ENCODE measurements at places on chromosomes 7 and 10.

- no peak for DNase-seq
Observed at GRCh38 chr7:5228066-5228465, 38.0 kb downstream of the WIPI2 start.

GRCh38 chr7:78013386-78013785 lies 214.8 kb downstream of the PHTF2 start:
- no peak for DNase-seq

DNA sequence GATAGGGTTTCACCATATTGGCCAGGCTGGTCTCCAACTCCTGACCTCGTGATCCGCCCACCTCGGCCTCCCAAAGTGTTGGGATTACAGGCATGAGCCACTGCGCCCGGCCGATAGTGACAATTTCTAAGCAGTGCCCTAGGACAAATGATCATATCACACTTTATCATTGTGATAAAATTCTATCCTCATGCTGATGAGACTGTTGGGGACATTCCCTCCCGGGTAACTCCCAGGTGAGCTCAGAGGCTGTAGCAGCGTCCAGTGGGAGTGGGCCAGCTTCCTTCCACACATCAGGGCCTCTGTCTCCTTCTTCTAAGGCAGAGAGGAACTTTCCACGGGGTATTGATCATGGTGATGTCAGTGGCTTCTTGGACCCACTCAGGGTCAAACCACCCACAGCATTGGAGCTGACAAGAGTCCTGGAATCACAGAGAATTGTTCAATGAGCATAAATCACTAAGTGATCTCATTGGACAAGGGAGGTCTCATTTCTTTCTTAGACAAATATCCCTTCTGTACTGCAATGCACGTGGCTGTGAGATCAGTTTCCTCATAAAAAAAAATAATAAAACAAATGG lies 256.1 kb downstream of the KLF6 start:
- no peak for DNase-seq

DNA sequence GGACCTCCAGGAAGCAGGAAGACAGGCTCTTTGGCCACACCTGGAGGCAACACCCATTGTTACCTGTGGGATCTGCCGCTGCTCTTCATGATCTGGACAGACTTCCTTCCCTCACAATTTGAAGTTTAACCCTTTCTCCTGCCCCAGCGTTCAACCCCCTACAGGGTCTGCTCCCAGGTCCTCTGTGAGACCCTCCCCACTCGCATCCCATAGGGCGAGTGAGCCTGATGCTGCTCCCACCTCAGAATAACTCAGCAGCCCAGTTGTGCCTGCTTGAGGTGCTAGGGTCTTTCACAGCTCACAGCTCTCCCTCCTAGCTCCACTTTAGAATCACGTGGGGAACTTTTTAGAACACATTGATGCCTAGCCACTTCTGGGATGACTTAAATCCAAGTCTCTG lies 61.8 kb upstream of the C10orf90 start:
- no peak for DNase-seq

DNA sequence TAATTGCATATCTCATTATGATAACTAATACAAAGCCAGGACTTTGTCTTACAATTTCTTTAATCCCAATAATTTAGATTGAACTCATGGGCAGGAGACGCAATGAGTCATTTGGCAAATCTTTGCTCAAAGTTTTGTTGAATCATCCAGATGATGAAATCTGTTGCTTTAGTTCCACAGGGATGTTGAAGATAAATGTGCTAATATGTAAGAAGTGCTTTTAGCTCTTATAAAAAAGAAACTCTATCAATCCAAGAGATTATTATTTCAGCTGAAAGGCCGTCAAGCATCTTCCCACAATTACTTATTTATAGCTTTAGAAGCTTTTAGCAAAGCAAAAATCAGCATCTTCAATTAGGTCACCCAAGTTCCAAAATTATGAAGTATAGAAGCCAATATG lies 36.8 kb upstream of the ANK3 start:
- DNase-seq, result no peak

GRCh38 chr10:22874189-22874854 lies 53.5 kb upstream of the ARMC3 start:
- peak; percentile 18 for DNase-seq

- DNase-seq, result no peak
Observed at GRCh38 chr7:100692578-100692961, 1.5 kb downstream of the GIGYF1 start.

DNA sequence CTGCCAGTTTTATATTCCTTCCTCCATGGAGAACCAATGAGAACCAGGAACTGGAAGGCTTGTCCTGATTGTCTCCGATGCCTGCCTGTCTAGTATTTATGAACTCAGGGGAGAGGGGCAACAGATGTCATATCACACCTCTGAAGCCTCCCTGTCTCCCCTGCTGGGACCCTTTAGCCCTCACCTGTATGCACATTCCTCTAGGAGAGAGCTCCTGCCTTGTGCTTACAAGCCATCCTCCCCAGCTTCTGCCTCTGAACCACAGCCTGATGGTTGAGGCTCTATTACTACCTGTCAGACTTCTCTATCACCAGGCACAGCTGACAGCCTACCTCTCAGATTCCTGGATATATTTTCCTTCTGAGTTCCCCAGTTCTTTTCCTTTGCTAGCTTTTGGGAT lies 5.9 kb upstream of the FAM131B start:
- DNase-seq, result no peak

GRCh38 chr10:42734536-42734935 lies 48.1 kb upstream of the BMS1 start:
- no peak for DNase-seq

DNA sequence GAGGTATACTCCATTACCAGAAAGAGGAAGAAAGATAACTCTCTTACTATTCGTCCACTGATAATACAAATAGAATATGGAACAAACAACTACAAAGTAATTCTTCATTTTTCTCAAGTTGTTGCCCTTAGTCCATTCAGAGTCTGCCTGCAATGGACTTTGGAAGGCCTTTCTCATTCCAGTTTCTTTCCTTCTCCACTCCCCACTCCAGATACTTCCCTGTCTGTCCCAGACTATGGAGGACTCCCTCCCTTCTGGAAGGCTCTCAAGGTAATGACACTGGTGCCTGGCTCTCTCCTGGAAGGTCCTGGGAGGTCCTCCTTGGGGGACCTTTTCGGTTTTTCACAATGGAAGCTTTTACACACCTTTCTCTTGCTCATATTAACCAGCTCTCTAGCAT lies 167.8 kb downstream of the SDHAF3 start:
- DNase-seq, result no peak

- DNase-seq, result no peak
Observed at GRCh38 chr7:1895664-1896515, 225.8 kb downstream of the ELFN1 start.

DNA sequence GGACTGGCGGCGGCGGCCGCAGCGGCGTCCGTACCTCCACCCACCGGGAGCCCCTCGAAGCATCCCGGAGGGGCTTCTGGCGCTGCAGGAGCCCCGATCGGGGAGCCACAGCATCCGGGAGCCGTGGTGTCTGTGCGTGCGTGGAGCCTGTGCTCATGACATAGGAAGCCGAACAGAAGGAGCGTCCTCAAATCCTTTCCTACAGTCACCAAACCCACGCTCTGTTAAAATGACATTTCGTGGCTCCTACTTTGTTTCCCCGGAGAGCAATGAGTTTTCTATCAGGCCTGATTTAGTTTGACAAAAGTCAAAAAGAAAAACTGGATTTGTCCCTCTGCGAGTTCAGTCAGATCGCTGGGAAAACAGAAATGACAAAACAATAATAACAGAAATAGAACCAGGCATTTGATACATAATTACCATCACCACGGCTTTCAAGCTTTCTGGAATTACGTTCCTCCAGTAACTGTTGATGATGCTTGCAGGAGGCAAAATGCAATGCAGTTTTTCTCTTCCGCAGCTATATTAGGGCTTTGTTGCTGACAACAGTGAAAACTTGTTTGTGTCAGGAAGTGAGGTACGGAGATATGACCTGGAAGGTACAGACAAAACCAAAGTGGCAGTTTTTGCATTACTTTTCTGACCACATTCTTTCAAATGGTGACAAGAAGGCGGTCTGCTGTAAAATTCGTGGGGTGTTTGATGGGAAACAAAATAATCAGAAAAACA lies 219.3 kb upstream of the MKLN1 start:
- DNase-seq, result no peak

DNA sequence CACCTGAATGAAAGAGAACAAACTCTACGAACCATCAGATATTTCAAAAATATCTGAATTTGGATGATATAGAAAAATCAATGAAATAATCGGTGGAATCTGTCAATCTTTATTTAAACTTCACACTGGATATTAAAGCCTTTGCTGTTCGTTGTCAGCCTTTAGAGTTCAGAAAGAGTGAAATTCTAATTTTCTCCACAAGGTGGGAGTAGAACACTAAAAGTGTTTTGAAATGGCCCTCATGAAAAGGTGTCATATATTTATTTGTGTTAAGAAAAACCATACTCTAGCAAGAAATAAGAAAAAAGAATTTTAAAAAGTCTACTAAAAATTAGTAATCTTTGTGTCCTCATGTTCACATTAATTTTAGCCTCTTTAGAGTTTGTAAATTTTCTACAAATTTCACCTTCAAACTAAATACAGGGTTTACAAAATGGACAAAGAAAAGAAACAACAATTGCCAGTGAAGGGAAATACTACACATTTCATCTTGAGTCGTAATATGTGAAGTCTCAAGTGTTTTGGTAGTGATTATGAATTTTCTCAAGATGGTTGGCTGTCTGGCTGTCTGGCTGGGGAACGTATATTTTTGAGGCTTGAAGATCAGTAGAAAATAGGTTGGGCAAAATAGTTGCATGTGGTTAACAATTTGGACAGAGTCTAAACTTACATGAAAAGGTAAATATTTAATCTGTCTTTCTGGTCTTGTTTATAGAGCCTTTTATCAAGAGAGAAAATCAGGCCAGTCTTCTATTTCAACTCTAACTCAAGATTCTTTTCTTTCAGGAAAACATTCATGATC lies 43.7 kb downstream of the DNAJB9 start:
- no peak for DNase-seq

DNA sequence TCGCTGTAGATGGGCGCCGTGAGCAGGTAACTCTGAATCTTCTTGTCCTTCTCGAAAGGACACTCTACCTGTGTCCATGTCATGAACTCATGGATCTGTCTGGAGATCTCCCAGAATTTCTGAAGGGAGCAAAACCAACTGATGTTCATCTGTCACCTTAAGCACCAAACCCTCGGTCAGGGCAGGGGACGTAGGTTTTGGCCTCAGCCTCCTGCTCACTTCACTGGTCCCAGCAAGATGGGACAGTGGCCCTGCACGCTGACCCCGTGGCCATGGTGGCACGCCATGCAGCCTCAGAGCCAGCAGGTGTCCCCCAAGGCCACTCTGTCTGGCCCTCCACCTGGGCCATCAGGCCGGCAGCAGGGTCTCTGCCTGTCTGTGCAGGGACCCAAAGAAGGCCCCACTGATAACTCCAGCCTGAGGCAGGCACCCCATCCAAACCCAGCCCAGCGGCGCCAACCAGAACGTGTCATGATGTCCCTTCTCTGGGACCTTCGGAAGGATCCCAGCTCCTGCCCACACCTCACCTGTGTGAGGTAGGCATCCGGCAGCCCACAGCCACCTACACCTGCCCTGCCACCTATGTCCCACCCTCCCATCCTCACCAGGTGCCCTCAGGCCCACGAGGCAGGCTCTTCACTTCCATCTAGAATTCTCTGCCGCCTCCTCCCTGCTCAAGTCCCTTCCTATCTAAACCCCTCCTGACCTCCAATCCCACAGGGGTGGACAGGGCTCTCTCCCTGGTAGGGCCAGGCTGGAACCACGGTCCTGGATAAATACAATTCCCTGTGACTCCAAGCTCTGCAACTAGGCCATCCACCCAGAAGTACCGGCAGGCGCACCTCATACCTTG lies 59.0 kb downstream of the CSGALNACT2 start:
- DNase-seq, result peak; percentile 7

DNA sequence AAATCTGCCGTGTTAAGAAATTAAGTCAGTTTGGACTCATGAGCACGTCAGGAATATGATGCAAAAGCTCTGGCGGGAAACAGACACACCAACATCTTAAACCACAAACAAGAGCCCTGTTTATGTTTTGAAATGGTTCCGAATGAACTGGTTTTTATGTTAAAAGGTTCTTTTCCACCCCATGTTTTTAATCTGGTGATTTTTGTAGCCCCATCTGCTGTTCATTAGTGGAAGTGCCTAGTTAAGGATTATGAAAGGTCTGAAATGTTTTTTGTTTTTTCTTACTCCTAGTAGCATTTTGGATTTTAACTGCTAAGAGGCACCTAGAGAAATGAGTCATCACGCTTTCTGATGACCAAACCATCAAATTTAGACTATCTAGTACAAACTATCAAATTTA lies 404.1 kb upstream of the MKI67 start:
- DNase-seq, result no peak

- no peak for DNase-seq
Observed at GRCh38 chr10:93063144-93063976, 2.8 kb downstream of the CYP26C1 start.

DNA sequence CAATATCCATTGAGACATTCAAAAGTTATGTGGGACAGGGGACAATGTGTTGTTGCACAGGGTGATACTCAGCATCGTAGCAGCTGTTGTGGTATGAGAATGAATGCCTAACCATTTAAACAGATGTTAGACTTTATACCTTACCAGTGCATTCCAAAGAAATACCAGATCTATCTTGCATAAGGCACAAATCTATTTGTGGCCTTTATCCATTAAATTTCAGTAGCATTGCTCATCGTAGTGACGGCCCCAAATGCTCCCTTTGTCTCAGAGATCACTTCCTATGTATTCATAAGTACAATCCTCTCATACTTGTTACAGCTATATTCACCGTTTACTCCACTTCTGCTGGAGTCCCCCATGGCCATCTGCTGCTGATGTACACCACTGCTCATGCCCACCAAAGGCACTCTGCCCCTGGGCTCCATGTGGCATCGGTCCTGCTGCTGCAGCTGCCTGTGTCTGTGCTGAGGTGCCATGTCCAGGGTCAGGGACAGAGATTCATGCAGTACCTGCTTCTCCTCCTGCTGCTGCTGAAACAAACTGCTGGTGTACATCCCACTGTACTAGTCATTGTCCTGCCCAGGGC lies 96.3 kb downstream of the CPED1 start:
- DNase-seq, result no peak

GRCh38 chr7:120320218-120320961 lies 47.4 kb downstream of the KCND2 start:
- no peak for DNase-seq

DNA sequence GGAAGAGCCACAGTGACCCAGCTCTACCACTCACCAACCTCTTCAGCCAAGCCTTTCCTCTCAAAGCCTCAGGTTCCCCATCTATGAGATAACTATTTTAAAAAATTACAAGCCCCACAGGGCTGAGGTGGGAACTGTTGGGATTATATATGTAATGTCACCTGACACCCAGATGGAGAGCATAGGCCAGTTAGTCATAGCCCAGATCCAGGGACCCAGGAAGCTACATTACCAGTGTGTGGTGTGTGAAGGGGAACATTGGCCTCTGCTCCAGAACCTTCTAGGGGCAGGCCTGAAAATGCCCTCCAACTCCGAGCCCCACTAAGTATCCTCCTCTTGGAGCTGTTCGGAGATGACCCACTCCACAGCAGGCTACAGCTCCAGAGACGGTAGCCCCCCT lies 162.4 kb downstream of the NRF1 start:
- no peak for DNase-seq

GRCh38 chr10:115909962-115910731 lies 362.9 kb downstream of the GFRA1 start:
- no peak for DNase-seq

- DNase-seq, result no peak
Observed at GRCh38 chr7:117047496-117047895, 94.2 kb downstream of the ST7 start.

- DNase-seq, result no peak
Observed at GRCh38 chr7:146764458-146764857, 647.9 kb downstream of the CNTNAP2 start.

All from posterior cingulate gyrus (tissue), 11 donors.